Activated CD4-positive, alpha-beta T cell treated with anti-CD3 and anti-CD28 coated beads, Interleukin-2, amount 50 U/mL, for 16 hours (primary cell): ENCODE measurements at places on chromosomes 6 and 20.

GRCh38 chr6:136745300-136745699, 47.0 kb downstream of the MAP3K5 start:
- DNase-seq, result no peak

DNA sequence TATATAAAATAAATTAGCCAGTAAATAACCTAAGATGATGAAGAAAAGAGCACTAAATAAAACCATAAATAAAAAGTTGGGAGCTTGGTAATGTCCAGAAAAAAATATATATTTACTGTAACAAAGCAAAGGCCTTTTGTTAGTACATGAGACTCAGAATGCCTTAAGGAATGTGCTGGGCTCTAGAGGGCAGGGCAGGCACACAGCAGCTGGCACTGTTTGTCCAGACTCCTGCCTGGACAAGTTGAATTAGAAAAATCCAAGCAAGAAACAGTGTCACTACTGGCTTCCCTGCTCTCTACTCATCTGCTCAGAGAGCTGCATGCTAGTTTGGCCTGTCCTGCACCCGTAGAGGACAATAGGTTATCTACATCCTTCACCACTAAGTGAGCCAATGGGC, 8.8 kb downstream of the DEFB129 start:
- no peak for DNase-seq

- DNase-seq, result no peak
Observed at GRCh38 chr6:162671580-162672165, 55.9 kb downstream of the PRKN start.

DNA sequence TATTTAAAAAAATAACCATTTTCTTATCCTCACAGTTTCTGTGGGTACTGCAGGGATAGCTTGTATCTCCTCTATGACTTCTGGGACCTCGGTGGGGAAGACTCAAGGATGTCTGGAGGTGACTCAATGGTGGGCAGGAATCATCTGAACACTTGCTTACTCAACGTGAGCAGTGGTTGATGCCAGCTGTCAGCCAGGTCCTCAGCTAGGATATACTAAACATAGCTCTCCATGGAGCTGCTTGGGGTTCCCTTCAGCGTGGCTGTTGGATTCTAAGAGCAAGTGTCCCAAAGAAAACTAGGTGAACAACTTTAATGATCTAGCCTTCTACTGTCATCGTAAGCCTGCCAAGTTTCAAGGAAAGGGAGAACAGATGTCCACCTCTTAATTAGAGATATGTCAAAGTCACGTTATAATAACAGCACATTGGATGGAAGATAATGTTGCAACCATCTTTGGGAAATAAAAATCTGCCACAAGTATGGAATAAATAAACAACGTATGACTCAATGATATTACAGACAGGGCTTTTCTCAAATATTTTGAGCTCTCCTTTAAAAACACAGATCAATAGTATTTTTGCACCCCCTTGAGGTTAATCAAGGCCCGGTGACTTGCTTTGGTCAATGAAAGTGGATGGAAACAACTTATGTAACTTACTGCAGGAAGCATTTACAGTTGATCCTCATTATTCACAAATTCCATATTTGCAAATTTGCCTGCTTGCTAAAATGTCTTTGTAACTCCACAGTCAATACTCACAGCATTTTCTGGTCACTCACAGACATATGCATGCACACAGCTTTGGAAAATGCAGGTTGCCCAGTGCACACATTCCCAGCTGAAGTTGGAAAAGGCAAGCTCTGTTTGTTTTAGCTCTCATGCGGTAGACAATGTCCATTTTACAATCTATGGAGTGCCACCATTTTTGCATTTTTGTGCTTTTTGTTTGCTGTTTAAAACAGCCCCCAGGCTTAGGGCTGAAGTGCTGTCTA, 6.6 kb upstream of the HEBP2 start:
- no peak for DNase-seq

- DNase-seq, result no peak
Observed at GRCh38 chr6:168049706-168050224, 29.2 kb downstream of the FRMD1 start.

DNA sequence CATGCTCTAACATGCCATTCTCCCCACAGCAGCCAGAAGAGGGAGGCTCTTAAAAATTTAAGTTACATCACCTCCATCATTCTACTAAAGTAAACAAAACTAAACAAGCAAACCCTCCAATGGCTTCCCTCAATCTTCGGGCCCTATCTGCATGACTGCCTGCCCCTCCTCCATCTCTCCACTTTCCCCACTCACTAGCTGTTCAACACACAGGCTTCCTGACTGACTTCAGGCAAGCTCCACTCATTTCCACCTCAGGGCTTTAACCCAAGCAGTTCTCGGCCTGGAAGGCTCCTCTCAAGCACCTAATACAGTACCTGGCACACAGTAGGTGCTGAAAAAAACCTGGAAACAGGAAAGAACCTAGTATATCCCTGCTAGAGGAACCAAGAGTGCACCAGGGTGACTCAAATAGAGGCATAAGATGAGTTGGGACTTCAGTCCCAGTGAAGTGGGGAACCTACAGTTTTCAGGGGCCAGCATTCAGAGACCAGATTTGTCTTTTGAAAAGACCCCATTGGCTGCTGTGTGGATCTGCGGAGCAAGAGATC, 2.8 kb downstream of the AHCY start:
- DNase-seq, result no peak

- no peak for DNase-seq
Observed at GRCh38 chr6:154261688-154262397, 94.8 kb downstream of the IPCEF1 start.

- no peak for DNase-seq
Observed at GRCh38 chr6:135941275-135942025, 89.9 kb downstream of the PDE7B start.

DNA sequence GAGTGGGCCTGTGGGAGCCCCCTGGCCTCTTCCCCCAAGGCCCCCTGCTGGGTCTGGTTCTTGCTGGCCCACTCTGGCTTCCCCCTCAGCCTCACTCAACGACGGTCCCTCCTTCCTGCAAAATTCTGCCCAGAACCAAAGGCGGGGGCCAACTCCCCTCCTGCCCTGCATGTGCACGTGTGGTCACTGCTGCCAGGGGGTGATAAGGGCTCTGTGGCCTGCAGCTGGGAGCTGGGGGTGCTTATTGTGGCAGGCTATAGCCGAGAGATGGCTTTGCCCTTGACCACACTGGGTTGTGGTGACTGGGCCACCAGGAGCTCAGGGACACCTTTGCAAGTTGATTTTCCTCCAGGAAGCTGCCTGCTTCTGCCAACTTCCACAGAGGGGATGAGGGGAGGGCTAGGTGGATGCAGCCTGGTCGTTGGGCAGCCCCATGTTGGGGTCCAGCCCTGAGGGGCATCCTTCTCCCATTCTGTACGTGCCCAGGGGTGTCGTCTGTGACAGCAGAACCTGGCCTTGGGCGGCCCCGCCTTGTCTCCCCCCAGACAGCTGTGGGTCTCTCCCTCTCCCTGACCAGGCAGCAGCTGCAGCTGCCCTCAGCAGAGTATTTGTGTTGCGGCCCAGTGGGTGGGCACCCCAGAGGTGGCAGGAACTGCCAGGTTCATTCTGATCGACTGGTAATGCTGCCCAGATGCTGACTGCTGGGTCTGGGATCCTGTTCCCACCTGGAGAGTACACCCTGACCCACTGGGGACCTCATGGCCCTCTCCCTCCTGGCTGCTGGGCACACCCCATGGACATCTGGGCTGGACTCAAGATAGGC, 5.6 kb downstream of the TCEA2 start:
- DNase-seq, result no peak

DNA sequence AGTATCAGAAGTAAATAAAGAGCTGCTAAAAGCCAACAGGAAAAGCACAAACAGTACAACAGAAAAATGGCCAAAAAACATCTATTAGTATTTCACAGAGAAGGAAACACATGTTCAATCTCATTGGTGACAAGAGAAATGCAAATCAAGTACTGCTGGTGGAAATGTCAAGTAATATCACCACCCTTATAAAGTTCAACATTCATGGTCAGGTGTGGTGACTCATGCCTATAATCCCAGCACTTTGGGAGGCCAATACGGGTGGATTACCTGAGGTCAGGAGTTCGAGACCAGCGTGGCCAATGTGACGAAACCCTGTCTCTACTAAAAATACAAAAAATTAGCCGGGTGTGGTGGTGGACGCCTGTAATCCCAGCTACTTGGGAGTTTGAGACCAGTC, 42.8 kb downstream of the ESF1 start:
- DNase-seq, result peak; percentile 11

DNA sequence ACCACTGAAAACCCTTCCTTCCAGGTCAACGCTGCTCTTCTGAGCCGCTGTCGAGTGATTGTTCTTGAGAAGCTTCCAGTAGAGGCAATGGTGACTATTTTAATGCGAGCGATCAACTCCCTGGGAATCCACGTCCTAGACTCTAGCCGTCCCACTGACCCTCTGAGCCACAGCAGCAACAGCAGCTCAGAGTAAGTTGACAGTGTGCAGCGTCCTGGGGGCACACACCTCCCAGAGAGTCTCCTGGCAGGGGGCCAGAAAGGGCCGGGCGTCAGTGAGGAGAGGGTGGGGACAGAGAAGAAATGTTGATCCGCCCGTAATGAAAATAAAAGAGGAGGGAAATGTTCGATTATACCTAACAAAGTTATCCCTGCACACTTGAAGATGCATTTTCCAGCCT, 5.0 kb downstream of the WRNIP1 start:
- no peak for DNase-seq

DNA sequence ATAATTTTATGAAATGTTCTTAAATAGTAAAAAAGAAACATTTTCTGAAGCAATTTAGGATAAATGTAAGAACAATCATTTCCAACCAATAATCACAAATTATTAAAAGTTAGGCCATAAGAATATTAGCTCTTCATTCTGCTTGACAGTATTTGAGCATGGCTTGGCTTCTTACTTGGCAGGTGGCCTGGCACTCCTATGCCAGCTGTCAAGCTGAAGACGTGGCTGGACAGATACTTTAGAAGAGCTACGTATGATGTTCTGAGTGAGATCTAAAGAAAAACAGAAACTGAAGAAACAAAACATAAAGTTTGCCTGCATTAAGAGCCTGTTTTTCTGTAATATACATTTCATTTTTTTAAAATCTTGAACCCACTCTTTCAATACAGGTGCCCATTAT, 438.9 kb downstream of the GRIK2 start:
- no peak for DNase-seq

DNA sequence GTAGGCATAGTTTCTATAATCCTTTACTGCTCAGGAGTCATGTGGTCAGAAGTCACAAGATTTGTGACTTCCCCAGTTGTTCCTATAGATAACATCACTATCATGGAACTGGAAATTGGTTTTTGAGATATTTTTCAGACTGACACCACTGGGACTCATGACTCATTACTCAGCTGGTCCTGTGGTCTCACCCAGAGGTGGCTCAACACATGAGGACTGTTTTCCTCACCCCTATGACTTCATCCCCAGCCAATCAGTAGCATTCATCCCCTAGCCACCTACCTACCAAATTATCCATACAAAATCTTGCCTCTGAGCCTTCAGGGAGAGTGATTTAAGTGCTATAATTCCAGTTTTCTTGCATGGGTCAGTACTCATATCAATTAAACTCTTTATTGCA, 1217.7 kb downstream of the EPHA7 start:
- no peak for DNase-seq

DNA sequence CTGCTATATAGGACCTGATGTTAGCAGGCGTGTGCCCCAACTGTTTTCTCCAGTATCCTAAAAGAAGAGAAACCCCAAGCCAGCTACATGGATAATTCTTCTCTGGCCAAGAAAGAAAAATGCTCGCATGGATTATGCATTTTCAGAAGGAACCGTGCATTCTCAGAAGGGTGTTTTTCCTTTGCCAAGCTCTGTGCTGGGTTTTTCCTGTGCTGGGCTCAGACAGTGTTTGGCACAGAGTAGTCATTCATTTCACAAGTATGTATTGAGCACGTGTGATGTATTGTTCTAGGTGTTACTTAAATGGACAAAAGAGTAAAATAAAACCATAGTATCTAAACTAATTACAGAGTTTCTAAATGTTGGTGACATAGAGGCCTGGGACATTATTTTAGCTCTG, 62.7 kb upstream of the ZNF133 start:
- no peak for DNase-seq

DNA sequence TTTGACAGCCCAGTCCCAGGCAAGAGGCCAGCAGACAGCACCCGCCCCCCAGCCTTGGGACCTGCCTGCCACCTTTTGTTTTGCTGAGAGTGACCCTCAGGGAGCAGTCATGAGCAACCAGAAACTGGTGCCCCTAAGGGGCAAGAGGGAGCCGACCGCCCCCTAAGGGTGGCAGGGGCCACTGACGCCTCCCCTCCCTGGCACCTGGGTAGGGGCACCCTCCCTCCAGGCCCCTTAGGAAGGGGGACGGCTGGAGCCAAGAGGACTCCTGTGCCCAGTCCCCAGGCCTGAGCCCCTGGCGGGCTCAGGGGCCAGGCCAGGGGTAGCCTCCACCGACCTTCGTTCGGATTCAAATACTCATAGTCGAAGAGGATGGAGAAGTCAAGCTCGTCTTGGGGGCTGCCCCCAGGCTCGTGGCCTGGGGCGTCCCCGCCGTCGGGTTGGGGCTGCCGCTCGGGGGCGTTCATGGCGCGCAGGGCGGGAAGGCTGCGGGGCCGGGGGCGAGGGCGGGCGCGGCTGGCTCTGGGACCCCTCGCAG, 417 bp downstream of the NFATC2 start:
- peak; percentile 66 for DNase-seq

- DNase-seq, result no peak
Observed at GRCh38 chr6:101080597-101080996, 199.5 kb upstream of the ASCC3 start.

DNA sequence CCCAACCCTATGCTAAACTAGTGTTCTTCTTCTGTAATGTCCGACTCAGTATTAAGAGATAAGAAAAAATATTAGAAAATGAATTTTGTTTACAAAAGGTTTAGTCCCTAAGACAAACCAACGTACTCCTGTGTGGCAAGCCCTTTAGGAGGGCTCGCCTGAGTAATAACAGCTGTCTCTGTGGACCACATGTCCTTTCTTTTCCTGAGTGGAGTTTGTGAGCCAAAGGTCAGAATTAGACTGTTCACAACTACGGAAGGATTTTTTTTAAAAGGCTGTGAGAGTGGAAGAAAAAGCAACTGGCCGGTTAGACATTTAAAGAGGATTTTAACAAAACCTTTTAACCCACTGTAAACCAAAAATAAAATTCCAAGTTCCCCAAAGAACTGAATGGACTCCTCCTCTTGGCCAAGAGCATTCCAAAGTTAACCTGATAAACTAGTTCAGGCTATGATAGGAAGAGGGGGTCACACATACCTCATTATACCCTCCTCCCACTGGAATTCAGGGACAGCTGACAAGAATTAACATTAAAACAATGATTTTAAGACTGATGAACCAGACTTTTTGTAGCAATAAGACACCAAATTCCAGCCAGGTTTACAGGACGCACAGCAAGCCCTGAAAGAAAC, 43.5 kb downstream of the FAM184A start:
- DNase-seq, result no peak
